ENCODE measurements at places on chromosomes 1 and 21.

- DNase-seq = no peak
These were observed 4.4 kb downstream of the CITED4 start for GRCh38 chr1:40857737-40858136.

GRCh38 chr1:32393136-32393535 lies 1.1 kb downstream of the BSDC1 start:
- no peak for DNase-seq

DNA sequence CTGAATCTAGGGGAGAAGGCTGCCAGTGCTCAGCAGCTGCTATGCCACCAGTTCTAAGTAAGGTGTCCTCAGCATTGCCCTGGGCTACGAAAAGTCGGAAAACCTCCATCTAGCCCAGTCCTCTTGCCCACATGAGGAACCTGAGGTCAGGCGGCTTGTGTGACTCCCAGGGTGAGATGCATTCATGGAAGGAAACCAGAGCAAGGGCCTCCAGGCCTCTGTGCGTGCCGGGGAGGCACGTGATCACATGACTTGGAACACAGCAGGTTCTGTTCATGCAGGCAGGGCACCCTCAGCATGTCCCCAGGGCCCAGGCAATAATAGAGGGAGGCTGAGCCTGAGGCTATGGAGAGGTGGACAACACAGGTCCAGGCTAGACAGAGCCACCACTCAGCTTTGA lies 312.5 kb upstream of the DUSP10 start:
- DNase-seq = no peak

DNA sequence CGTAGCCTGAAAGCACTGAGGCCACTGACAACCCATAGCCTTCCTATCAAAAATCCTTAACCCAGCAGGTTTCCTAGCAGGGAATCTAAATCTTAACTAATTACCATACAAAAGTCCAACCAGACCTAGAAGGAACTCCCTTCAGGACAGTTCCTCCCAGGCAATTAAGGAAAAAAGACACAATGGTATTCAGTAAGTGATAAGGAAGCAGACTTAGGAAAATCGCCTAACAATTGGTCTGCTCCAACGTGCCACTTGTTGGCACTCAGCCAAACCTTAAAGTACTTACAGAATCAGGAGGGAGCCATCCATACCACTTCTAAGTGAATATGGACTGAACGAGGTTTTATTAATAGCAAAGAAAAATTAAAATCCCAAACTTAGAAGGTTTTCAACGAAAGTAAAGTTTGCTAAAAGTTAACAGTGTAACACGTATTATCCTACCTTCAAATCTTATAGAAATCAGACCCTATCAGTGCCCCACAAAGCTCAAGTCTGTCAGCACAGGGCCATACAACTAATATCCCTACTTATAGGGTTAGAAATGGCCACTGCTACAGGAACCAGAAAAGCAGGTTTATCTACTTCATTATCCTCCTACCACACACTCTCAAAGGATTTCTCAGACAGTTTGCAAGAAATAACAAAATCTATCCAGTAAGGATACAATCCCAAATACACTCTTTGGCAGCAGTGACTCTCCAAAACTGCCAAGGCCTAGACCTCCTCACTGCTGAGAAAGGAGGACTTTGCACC lies 29.0 kb downstream of the SPATA6 start:
- DNase-seq = no peak

- no peak for DNase-seq
These were observed 52.5 kb downstream of the CDC7 start for GRCh38 chr1:91553177-91553591.

GRCh38 chr1:228073857-228074545 lies 8.5 kb upstream of the ARF1 start:
- no peak for DNase-seq

DNA sequence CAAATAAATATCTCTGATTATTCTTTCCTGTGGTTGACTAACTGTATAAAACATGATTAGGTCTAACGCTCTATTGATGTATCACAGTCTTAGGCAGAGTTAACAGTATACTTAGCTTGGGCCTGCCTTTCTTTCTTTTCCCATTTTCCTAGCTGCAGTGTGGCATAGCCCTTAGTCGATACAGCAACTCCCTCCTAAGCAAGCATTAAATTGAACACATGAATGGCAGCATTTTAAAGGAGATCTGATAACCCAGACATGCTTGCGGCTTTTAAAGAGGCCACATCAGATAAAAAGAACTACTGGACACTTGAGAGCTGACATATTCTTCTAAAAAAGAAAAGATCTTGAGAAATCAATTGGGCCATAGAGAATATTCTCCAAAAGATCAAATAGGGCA lies 312.0 kb upstream of the TMPRSS15 start:
- no peak for DNase-seq

DNA sequence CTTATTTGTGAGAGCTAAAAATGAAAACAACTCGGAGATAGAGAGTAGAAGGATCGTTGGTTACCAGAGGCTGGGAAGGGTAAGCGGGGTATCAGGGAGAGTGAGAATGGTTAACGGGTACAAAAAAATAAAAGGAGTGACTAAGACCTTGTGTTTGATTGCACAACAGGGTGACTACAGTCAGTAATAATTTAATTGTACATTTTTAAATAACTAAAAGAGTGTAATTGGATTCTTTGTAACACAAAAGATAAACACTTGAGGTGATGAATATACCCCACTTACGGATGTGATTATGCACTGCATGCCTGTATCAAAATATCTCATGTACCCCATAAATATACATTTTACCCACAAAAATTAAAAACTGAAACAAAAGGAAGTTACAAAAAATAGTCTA lies 29.4 kb downstream of the FOXJ3 start:
- DNase-seq = no peak

- no peak for DNase-seq
These were observed 69.2 kb downstream of the PRDM2 start for GRCh38 chr1:13769212-13769611.

- no peak for DNase-seq
These were observed 451.1 kb downstream of the LTN1 start for GRCh38 chr21:28541371-28542112.

DNA sequence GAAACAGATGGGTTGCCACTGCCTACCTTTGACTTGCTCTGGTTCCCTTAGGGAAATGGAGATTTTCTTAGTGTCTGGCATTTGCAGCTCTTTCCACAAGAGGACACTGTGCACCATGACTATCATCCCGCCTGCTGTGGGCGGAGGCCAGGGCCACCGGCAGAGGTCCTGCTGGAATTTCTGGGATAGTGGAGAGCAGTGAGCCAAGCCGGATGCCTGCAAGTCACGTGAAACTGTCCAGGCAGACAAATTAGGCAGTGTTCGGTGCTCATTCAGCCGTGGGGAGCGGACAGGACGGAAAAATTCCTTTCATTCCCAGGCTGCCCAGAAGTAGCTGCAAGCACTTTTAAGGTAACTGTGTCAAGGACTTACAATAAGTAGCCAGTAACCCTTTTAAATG lies 43.4 kb downstream of the IGSF5 start:
- no peak for DNase-seq

- no peak for DNase-seq
These were observed 547.4 kb downstream of the LTN1 start for GRCh38 chr21:28445141-28445830.

DNA sequence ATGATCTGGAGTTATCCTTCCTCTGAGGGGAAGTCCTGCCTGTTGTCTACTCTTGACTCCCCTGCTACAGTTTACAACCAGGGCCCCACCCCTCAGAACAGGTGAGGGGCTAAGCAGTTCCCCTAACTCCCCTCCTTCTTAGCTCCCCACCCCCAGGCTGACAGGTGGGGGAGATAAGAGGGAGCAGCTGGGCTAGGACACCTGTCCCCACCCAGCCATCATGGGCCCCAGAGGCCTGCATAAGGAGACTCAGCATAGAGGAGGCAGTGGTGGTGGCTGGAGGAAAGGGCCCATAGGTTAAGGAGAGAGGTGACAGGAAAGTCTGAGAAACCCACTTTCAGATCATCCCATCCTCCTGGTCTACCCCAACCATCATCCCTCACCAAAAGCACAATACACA lies 6.8 kb downstream of the MEF2D start:
- DNase-seq = no peak

DNA sequence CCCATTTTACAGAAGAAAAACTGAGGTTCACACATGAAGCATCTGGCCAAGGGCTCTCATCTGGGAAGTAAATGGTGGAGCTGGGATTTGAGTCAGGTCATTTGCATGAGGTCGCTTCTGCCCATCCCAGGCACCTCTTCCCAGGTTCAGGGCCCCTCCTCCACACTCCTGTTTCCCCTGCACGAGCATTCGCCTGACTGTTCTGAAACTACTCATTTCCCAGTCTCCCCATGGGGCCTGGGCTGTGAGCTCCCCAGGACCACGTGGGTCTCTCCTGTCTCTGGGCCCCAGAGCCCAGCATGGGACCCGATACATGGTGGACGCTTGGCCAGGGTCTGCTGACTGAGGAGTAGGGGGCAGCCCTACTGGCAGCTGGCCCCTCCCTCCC lies 360.8 kb downstream of the MATN1 start:
- no peak for DNase-seq

Measured in GM12864 (cell line).